Esophagus muscularis mucosa (tissue), 4 donors: ENCODE measurements at places on chromosomes 2 and 18. TPM values are rescaled to one million over a fixed set of nuclear protein-coding genes. Genes with fewer than 3 reads are reported as not detected.
A peak's percentile ranks its signal among the peaks of the same experiment; 100 is the strongest.

- H3K27me3 ChIP-seq = no peaks in the 10 kb centered on the region
- H3K36me3 ChIP-seq = no peaks in the 10 kb centered on the region
- DNase-seq = no peak
Measured at GRCh38 chr2:207854484-207855440, 85.1 kb upstream of the FZD5 start.

The ACADL gene
- total RNA-seq = 1.3 TPM

The FBLN7 gene
- 1.7 TPM for total RNA-seq

DNA sequence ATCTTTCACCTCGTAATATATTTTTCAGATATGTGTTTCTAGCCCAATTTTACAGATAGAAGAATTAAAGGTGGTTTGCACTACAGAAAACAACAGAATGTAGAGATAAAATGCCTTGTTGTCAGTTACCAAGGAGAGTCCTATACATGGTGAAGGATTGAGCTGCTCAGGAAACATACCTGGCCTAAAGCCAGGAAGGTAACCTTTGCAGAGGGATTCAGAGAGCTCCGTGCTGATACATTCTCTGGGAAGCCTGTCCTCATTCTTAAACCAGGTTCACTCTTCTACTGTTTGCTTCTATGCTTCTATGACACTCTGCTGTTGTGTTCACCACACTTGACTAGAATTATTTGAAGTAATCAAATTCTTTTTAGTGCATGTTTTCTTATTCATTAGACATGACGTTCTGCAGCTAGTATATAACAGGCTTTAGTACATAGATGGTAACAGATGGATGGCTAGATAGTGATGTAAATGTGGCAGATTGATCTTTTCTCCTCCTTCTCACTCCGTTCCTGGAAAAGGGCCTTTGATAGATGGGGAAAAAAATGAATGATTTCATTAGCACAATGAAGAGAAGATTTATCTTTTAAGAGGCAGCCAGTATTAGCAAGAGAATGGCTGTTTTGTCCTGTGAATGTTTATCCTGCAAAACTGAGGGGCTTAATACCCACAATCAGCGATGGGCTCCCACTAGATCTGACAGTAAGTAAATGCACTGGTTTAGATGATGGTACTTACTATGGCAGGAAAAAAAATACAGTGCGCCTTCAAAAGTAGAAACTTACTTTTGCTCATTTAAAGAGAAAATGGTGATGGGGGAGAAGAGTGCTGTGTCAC lies 589.6 kb upstream of the FAM98A start:
- no peaks in the 10 kb centered on the region for H3K27me3 ChIP-seq
- peaks cover 5% of the 10 kb centered on the region for H3K4me1 ChIP-seq
- no peak overlapping the region for H3K27ac ChIP-seq
- H3K4me3 ChIP-seq = no peak overlapping the region
- no peak for DNase-seq

The ZSWIM2 gene
- not detected for total RNA-seq

DNA sequence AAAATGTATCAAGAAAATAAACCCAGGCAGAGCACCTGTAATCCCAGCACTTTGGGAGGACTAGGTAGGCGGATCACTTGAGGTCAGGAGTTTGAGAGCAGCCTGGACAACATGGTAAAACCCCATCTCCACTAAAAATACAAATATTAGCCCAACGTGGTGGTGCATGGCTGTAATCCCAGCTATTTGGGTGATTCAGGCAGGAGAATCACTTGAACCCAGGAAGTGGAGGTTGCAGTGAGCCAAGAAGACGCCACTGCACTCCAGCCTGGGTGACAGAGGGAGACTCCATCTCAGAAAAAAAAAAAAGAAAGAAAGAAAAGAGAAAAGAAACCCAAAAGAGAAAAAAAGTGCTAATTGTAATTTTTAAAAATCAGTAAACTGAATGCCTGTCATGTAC lies 41.4 kb downstream of the DDX18 start:
- H3K4me3 ChIP-seq = no peak overlapping the region
- no peak overlapping the region for H3K27ac ChIP-seq
- H3K36me3 ChIP-seq = no peaks in the 10 kb centered on the region
- no peak for DNase-seq
- H3K27me3 ChIP-seq = no peaks in the 10 kb centered on the region

The ZNF513 gene
- 14.5 TPM for total RNA-seq

GRCh38 chr18:24679062-24679461 lies 218.6 kb downstream of the HRH4 start:
- H3K4me3 ChIP-seq = no peak overlapping the region
- H3K4me1 ChIP-seq = no peaks in the 10 kb centered on the region
- H3K36me3 ChIP-seq = no peaks in the 10 kb centered on the region
- H3K27me3 ChIP-seq = no peaks in the 10 kb centered on the region
- no peak overlapping the region for H3K27ac ChIP-seq

- H3K36me3 ChIP-seq = peaks cover 22% of the 10 kb centered on the region
- no peak for DNase-seq
- H3K4me3 ChIP-seq = no peak overlapping the region
Measured at GRCh38 chr18:57728941-57729511, 74.1 kb downstream of the ATP8B1 start.

DNA sequence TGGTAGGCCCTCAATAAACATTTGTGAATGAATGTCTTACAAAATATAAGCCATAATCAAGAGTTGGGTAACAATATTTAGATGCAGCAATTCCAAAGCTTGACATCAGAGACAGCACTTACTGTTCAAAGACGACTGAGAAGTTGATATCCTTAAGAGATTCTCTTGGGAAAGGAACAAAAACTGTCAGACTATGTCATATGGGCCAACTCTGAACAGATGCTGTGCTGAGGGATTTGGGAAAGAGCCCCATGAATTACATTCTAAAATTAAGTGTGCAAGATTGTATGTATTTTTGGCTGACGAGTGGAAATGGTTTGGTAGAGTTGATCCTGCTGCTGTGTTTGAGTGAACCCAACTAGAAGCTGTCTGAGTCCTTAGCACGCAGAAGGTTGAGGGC lies 250.7 kb upstream of the LINC00305 start:
- H3K27me3 ChIP-seq = no peaks in the 10 kb centered on the region
- H3K27ac ChIP-seq = no peak overlapping the region
- no peak for DNase-seq

The MOGAT1 gene
- not detected for total RNA-seq

- no peaks in the 10 kb centered on the region for H3K27me3 ChIP-seq
- peaks cover 62% of the 10 kb centered on the region for H3K4me1 ChIP-seq
- H3K4me3 ChIP-seq = no peak overlapping the region
- no peak overlapping the region for H3K27ac ChIP-seq
- H3K36me3 ChIP-seq = no peaks in the 10 kb centered on the region
Measured at GRCh38 chr2:227479865-227480475, 8.0 kb downstream of the AGFG1 start.

DNA sequence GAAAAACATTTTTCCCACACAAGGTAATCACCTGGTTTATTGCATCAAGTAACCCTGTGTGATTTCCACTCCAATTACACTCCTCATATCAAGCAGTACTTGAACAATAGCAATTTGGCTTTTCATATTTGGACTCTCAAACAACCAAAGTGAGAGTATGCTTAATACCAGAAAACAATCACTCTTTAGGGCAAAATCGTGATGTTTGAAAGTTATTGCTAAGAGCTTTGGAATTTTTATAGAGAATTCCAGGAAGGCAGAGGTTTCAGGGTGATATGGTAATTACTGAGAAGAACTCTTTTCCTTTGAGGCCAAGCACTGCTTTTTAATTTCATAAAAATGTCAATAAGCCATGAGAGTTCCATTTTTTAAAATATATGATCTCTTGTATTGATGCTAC lies 779.5 kb upstream of the LRRTM1 start:
- no peaks in the 10 kb centered on the region for H3K4me1 ChIP-seq
- H3K27ac ChIP-seq = no peak overlapping the region
- DNase-seq = no peak
- no peak overlapping the region for H3K4me3 ChIP-seq
- no peaks in the 10 kb centered on the region for H3K36me3 ChIP-seq
- no peaks in the 10 kb centered on the region for H3K27me3 ChIP-seq

DNA sequence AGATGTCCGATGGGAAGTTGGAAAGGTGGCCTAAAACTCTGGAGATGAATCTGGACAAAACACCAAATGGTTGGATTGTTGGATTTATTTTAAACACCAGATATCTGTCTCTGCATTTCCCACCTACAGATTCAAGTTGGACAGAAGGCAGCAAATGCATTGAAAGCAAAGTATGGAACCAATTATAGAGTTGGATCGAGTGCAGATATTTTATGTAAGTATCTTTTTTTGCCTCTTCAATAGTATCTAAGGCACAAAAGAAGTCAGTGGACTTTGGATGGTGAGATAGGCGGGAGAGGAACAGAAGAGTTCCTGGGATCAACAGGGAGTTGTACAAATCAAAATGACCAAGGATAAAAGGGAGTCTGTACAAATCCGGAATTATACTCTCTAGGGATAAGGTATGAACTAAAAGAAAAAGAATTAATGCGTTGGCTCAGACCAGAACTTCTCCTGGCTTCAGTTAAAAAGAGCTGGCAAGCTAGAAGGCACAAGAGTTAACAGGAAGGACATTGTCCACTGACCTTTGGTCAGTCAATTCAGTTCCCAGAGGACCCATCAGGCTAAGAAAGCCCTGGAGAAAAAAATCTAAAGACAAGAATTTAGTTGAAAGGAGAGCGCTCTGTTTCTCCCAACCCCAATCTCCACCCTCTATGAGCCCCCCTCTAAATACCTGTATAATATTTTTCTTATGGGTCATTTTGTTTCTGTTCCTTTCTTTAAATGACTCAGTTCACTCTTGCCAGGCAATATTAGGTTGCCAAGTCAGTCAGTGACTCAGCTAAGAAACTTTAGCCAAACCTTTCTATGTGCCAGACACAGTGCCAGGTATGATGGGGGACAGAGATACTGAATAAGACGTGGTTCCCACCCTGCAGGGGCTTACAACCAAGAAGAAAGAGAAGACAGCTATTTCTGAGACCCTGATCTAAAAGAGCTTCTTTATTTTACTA lies 29.1 kb downstream of the CPO start:
- no peaks in the 10 kb centered on the region for H3K4me1 ChIP-seq
- peak; percentile 47 for DNase-seq
- peak overlapping the region; percentile 15 for H3K27ac ChIP-seq
- H3K27me3 ChIP-seq = no peaks in the 10 kb centered on the region
- H3K4me3 ChIP-seq = no peak overlapping the region
- H3K36me3 ChIP-seq = no peaks in the 10 kb centered on the region

The FOXD4L1 gene
- total RNA-seq = 0.42 TPM

The SGPP2 gene
- 0.32 TPM for total RNA-seq

The COL5A2 gene
- total RNA-seq = 66.9 TPM

The GAREM1 gene
- 7.0 TPM for total RNA-seq

The TEKT4 gene
- not detected for total RNA-seq

The NDUFS1 gene
- total RNA-seq = 83.5 TPM

DNA sequence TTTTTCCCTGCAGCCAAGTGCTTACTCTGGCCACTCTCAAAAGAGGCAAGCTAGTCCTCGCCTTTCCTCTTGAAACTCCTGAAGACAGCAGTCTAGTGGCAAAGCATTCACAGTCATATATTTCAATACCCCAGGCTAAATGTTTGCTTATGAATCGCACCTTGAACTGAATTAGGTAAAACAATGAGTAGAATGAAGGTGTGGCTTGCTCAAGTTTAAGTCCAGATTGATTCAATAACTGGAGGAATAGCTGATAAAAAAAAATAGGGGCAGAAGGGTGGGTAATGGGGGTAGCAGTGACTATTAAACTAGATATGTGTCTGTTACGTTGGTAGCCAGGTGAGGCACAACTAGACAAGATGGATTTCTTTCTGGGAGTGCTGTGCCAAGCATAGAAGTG lies 88.2 kb upstream of the EPB41L3 start:
- H3K36me3 ChIP-seq = no peaks in the 10 kb centered on the region
- peaks cover 32% of the 10 kb centered on the region for H3K4me1 ChIP-seq
- no peak overlapping the region for H3K4me3 ChIP-seq
- no peak overlapping the region for H3K27ac ChIP-seq
- H3K27me3 ChIP-seq = peaks cover 5% of the 10 kb centered on the region

The HOXD9 gene
- 2.2 TPM for total RNA-seq

The CAMKMT gene
- 8.3 TPM for total RNA-seq

GRCh38 chr2:70948337-70949003 lies 12.8 kb downstream of the ATP6V1B1 start:
- no peaks in the 10 kb centered on the region for H3K27me3 ChIP-seq
- peaks cover 24% of the 10 kb centered on the region for H3K4me1 ChIP-seq
- no peaks in the 10 kb centered on the region for H3K36me3 ChIP-seq
- no peak overlapping the region for H3K27ac ChIP-seq
- peak overlapping the region; percentile 54 for H3K4me3 ChIP-seq

DNA sequence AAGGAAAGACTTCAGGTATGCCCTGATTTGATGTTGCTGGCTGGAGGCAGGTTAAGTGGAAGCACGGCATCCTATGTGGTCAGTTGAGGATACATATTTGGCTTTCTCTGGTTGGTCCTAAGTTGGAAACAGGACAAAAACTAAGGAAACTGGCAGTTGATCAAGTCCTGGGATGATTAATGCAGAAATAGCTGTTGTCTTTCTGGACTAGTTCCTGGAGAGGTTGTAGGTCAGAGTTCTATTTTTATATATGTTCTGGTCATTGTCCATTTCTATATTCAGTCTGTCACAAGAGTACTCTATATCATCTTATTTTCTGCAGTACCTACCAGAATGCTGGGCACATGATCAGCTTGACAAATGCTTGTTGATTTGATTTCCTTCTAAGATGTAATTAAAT lies 4.0 kb upstream of the SLC35F5 start:
- no peak overlapping the region for H3K27ac ChIP-seq
- no peaks in the 10 kb centered on the region for H3K27me3 ChIP-seq
- H3K4me3 ChIP-seq = no peak overlapping the region
- H3K4me1 ChIP-seq = peaks cover 10% of the 10 kb centered on the region
- H3K36me3 ChIP-seq = no peaks in the 10 kb centered on the region
